SK-N-DZ (cell line): ENCODE measurements at places on chromosomes 7 and 10.

GRCh38 chr10:88232983-88233543 is 350.1 kb downstream of the RNLS start:
- DNase-seq, result no peak

- DNase-seq, result no peak
Measured at GRCh38 chr7:33727315-33727714, 178.0 kb upstream of the BMPER start.

DNA sequence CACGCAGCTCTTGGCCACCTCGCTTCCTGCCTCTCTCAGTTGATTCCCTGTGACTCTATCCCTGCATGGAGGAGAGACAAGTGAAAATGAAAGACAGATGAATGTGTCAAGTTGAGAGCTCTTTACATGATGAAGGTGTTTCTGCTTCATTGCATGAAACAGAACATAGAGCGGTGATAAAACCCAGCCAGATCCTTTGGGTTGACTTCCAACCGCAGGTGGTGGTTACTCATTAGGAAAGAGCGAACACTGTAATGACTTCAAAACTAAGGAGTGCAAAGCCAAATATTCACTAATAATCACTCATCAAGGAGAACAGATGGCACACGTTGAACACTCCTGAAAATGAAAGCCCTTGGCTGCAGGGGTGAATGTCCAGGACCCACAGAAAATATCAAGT is 31.8 kb upstream of the WDR11 start:
- no peak for DNase-seq

GRCh38 chr10:3033925-3034324 is 33.4 kb upstream of the PFKP start:
- no peak for DNase-seq
